ENCODE measurements at places on chromosomes 5 and 9.

DNA sequence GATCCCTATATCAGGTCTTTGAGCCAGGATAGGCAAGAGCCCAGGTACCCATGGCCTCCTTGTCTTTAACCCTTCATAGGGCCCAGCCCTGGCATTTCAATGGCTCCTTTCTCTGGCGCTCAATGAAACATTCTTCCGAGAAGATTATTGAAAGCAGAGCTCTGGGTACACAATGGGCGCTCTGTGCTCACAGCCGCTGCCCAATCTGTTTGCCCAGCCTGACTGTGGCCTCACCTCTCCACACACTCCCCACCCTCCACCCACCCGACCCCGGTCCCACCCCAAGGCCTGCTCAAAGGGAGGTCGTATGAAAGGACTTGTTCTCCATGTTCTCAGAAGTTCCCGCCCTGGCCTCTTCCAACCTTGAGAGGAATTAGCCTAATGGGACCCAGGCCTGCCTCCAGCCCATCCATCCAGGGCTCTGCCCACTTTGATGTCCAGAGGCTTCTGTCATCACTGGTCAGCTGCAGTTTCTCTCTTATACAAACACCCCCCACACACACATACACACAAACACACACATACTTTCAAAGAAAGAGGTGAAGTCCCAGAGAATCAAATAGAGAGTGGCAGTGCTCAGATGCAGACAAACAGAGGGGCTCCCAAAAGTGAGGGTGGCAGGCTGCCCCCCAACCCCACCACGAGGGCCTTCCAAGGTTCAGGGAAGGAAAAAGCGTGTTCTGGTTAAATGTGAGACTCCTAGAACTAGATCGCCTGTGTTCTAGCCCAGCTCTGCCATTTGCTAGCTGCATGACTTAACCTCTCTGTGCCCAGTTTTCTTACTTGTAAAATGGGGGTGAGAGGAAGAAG lies 5.1 kb upstream of the ARSI start:
- DNase-seq = no peak

- peak; percentile 92 for DNase-seq
Measured at GRCh38 chr9:37640246-37640645, 10.5 kb upstream of the FRMPD1 start.

DNA sequence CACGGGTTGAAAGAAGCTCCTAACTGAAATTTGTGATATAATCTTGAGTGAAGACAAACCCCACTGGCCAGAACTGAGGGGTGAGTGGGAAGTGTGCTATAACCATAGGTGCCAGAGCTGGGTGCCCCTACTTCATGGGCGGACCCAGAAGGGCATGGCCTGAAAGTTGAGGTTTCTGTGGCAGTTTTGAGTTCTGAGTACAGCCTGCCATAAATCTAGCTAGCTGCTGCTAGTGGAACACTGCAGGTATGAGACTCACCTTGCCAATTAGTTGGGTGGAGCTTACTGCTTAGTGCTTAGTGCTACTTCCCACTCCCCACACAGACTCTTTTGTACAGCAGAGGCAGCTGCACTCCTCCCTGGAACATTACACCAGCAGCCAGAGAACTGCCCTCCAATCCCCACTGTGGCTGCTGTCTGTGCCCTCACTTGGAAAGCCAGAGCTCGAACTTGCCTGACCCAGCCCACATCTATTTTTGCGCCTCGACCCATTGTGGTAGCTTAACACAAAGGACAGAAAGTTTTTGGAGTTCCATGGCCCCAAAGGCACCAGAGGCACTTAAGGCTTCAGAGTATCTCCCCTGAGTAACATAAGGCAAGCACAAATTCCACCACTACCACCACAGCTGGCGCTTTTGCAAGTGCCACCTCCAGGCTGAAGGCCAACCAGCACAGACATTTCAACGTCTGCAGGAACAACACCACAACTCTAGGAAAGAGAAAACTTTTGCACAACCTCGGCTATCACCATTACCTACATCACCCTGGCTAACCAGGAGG lies 27.1 kb upstream of the PTGER4 start:
- DNase-seq = peak; percentile 89

- DNase-seq = peak; percentile 27
Measured at GRCh38 chr9:120892748-120893610, 16.0 kb upstream of the PHF19 start.

DNA sequence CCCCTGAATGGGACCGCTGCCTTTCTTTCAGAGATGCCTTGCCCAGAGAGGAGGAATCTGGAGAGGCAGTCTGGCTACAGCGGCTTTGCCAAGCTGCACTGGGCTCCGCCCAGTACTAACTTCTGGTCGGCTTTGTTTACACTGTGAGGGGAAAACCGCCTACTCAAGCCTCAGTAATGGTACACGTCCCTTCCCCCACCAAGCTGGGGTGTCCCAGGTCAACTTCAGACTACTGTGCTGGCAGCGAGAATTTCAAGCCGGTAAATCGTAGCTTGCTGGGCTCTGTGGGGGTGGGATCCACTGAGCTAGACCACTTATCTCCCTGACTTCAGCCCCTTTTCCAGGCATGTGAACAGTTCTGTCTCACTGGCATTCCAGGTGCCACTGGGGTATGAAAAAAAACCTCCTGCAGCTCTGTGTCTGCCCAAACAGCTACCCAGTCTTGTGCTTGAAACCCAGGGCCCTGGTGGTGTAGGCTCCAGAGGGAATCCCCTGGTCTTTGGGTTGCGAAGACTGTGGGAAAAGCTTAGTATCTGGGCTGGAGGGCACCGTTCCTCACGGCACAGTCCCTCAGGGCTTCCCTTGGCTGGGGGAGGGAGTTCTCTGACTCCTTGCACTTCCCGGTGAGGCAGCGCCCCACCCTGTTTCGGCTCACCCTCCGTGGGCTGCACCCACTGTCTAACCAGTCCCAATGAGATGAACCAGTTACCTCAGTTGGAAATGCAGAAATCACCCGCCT lies 171.2 kb downstream of the CWC27 start:
- DNase-seq = peak; percentile 71
